ENCODE measurements at places on chromosomes 16 and 17.

DNA sequence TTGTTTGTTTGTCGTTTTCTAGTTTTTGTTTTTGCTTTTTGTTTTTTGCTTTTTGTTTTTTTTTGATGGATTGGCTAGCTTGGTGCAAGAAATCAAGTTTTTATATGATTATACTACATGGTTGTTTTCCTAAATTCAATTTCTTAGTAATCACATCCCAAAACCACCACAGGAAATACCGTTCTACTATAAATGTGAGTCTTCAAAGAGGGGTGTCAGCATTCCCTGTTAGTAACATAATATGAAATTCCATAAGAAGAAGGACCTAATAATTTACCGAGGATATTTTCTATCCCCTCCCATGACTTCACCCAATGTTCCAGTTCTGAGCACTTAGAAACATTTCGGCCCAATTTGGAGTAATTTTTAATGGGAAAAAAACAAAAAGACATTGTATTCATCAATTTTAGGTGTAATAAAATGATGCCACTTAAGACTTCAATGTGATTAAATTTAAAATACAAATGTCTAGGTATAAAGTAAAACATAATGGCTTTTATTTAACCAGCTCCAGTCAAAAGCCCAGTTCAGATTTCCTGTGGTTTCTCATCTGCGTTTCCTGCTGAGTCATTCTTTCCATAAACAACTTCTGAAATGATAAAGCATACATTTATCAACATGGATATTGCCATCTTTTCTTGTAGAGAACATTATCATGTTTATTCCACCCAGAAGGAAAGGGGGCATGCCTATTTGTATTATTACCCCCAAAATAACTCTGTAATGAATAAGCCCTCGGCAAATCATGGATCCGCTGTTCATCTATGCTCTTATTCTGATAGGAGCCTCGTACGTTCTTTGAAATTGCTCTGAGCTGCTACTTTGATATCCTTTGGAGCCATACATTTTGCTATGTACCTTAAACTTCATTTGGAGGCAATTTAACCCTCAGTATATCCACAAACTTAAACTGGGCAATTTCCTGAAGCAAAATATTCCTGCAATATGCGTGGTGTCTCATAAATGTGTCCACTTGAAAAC, 28.1 kb downstream of the HSBP1 start:
- DNase-seq = no peak

DNA sequence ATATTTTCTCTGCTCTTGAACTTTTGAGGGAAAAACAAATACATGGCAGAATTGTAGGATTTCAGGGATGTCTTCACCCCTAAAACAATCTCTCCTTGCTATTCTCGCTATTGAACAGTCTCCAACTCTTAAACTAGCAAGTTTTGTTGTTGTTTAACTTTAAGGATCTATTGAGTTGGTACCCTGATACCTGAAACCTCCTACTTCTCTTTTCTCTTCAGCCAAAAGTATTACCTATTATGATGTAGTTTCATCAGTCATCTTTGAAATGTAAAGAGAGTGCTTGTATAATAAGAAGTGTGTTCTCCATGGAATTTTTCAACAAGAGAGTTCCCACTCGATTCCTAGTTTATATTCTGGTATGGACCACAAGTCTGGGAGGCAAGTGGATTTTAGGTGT, 211.6 kb upstream of the TBX2 start:
- no peak for DNase-seq

GRCh38 chr17:64694207-64694606, 32.1 kb upstream of the SMURF2 start:
- no peak for DNase-seq

DNA sequence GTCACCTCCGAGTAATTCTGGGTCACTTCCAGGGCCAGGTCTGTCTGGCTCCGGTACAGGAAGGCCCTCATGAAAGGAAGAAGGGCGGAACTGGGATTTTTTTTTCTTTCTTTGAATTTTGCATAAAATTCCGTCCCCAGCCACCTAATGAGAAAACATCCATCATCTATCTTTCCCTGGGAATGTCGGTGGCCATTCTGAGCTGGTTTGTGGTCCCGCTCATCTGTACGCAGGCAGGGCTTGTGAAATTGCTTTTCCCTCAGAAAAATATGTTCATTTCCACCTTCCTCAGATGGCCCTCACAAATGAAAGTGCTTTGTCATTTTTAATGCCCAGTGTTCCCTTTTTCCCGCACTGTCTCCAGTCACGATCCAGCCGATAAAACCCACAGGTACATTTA, 353.0 kb upstream of the ZFHX3 start:
- no peak for DNase-seq

- DNase-seq = no peak
These were observed 3.3 kb downstream of the DUS1L start for GRCh38 chr17:82062076-82062983.

DNA sequence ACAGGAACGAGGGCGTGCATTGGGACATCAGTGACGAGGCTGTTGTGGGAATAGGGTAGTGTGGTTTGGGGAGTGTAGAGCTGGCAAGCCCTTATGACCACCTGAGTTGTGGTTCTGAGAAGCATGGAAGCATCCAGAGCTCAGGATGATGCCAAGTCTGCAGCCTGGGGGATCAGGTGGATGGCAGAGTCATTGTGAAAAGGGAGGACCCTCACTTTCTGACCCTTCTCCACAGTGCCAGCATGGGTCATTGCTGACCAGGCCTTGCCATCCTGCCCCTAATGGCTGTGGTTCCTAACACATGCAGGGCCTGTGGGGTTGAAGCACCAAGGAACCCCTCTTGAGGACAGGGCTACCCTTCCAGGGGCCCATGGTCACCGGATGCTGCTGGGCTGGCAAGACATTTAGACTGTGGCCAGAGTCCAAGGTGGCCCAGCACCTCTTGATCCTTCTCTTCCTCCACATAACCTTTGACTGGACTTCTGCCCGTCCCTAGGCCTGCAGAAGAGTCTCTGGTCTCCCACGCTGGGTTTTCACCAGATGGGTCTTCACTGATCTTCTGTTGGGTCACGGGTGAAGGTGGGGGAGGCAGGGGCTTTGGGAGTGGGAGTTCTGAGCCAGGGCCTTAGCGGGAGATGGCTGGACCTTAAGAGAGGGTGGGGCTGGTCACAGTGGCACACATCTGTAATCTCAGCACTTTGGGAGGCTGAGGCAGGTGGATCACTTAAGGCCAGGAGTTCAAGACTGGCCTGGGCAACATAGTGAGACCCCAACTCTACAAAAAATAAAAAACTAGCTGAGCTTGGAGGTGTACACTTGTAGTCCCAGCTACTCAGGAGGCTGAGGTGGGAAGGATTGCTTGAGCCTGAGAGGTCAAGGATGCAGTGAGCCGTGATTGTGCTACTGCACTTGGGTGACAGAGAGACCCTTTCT, 2.0 kb upstream of the PLA2G15 start:
- DNase-seq = no peak

GRCh38 chr16:23196539-23196938, 14.0 kb downstream of the SCNN1G start:
- no peak for DNase-seq

GRCh38 chr17:1967213-1967612, 57.9 kb downstream of the RTN4RL1 start:
- DNase-seq = no peak

GRCh38 chr17:75271233-75271954, 363 bp upstream of the MIF4GD start:
- DNase-seq = peak; percentile 92

- peak; percentile 48 for DNase-seq
These were observed 5.8 kb upstream of the ZNF23 start for GRCh38 chr16:71467810-71468209.

DNA sequence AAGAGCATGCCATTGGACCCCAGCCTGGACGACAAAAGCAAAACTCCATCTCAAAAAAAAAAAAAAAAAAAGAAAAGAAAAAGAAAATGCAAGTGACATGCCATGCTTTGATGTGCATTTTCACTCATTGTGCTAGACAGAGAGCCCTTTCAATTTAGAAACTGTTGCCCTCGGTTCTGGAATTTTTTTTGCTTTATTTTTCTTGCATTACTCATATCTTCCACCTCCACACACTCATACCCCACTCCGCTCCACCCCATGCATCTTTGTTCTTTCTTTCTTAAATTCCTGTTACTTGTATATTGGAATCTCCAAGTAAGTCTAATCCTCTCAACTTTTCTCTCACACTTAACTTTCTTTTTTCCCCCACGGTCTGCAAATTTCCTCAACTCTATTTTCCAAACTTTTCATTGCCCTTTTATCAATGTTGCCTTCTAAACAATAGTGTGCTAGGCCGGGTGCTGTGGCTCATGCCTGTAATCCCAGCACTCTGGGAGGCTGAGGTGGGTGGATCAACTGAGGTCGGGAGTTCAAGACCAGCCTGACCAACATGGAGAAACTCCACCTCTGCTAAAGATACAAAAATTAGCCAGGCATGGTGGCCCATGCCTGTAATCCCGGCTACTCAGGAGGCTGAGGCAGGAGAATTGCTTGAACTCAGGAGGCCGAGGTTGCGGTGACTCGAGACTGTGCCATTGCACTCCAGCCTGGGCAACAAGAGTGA, 16.8 kb upstream of the SUZ12 start:
- no peak for DNase-seq

DNA sequence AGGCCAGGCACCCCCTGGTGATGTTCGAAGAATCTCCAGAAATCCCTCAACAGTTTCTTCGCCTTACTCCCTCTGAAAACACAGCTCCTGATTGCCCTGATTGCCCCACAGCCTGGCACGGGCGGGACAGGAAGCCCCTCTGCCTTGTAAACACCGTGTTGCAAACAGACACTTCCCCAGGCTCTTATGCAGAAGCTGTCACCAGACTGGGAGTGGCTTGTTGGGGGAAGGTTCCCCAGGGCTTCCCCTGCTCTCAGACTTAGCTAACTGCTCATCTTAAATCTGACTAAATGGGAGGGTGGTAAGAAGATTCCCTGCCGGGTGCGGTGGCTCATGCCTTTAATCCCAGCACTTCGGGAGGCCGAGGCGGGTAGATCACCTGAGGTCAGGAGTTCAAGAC, 11.2 kb downstream of the PIK3R5 start:
- peak; percentile 78 for DNase-seq

DNA sequence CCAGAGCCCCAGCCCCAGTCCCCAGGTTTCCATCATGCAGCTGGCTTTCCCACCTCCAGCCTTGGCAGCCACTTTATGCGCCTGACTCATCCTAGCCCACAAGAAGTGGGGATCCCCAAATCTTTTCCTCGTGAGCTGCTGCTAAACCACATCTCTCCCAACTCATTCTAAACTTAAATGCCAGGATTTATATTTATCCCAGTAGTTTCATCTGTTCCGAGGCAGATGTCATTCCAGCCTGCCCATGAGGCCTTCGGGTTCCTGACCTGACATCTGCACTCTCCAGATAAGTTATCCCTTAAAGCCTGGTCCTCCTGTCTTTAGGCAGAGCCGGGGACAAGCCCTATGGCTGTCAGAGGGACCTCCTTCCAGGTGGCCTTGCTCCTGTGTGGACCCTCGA, 16.6 kb downstream of the PLXDC1 start:
- no peak for DNase-seq

- DNase-seq = peak; percentile 33
These were observed 12.3 kb downstream of the HMOX2 start for GRCh38 chr16:4488499-4488967.

DNA sequence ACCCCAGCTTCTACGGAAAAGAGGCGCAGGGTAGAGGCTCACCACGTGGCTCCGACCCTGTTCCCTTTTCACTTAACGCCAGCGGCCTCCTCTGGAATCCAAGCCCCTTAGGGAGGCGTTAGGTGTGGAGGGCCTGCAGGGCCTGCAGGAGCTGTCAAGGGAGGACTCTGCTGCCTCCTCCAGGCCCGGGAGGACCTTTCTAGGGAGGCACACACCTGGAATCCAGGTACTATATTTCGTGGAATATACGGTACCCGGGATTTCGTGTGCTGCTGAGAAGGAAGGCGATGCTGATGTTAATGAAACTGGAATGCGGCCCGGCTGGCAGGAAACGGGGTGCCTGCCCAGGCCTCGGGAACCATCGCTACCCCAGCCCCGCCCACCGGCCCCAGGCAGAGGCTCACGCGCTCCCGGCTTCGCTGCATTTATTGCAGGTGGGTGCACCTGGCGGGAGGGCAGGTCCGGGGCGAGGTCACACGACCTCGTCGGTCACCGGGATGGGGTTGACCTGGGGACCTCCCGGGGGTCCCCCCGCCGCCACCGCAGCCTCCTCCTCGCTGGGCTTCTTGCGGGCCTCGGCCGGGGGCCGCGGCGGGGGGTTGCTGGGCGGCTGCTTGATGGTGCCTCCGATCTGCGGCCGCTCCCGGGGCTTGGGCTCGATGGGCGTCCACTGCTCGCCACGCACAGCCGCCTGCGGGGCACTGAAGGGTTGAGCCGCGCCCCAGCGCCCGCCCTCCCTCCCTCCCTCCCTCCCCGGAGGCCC, 4.7 kb downstream of the IL17C start:
- no peak for DNase-seq

GRCh38 chr17:31148205-31148604, 53.4 kb downstream of the NF1 start:
- DNase-seq = no peak

- no peak for DNase-seq
These were observed 534.5 kb downstream of the TMEM114 start for GRCh38 chr16:8055761-8056160.

GRCh38 chr16:4392382-4393239, 21.0 kb downstream of the VASN start:
- DNase-seq = no peak

GRCh38 chr16:72501739-72502593, 330.0 kb upstream of the PMFBP1 start:
- peak; percentile 39 for DNase-seq

- DNase-seq = no peak
These were observed 203.7 kb upstream of the SDK2 start for GRCh38 chr17:73847952-73848351.

DNA sequence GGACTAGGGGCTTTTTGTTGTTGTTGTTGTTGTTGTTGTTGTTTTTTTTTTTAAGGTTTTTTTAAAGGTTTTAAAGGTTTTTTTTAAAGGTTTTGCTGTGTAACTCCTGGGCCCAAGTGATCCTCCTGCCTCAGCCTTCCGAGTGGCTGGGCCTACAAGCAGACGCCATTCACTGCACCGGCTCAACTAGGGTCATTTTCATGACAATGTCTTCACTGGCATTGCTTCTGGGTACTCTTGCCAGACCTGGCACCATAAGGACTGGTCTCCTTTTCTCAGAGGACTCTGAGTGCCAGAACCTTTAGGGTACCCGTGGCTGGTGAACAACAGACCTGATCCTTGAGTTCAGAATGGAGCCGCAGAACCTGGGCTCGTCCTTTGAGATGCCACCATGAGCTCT, 20.4 kb downstream of the POLR3E start:
- DNase-seq = no peak

DNA sequence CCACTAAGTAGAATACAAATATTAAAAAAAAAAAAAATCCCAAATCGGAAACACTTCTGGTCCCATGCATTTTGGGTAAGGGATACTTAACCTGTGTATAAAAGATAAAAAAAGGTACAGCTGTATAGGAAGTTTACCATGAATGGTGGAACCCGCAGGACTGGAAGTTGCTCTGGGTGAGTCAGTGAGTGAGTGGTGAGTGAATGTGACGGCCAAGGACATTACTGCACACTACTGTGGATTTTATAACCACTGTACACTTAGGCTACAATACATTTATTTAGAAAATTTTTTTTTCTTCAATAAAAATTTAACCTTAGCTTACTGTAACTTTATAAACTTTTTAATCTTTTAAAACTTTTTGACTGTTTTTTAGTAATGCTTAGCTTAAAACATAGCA, 71.3 kb upstream of the BCAR1 start:
- no peak for DNase-seq

GRCh38 chr17:2863204-2863603, 67.0 kb downstream of the RAP1GAP2 start:
- no peak for DNase-seq

All from activated CD4-positive, alpha-beta memory T cell treated with anti-CD3 and anti-CD28 coated beads, Interleukin-2, amount 10 ng/mL, durations not matched to agents 7 days and 5 days (primary cell).